NCI-H2081 treated with DMSO at 0.1 percent for 48 hours (cell line): ENCODE measurements at places on chromosomes 1 and 21.

DNA sequence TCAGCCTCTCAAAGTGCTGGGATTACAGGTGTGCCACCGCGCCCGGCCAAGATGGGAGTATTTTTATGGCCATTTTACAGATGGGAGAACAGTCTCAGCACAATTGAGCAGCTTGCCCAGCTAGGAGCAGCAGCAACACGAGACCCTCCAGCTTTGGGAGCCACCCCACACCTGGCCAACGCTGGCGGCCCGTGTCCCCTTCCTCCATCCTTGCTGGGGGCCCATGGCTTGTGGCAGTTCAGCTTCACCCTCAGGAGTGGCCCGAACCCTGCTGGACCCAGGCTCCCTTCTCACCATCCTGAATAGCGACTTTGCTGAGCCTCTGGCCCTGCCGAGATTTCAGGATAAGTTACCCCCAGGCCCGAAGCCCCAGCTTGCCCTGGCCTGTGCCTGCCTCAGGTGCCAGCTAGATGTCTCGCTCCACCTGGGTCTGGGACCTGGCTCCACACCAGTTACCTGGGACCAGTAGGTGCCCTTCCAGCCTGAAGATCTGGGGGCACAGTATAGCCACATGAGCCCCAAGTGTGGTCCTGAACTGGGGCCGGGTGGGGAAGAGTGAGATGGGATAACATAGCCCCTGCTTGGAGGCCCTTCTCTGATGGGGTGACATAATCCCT lies 19.2 kb downstream of the SLC66A1 start:
- DNase-seq = no peak

GRCh38 chr1:204848579-204848978 lies 22.1 kb upstream of the NFASC start:
- no peak for DNase-seq

- DNase-seq = no peak
These were observed 321.2 kb downstream of the PBX1 start for GRCh38 chr1:164880199-164880598.

DNA sequence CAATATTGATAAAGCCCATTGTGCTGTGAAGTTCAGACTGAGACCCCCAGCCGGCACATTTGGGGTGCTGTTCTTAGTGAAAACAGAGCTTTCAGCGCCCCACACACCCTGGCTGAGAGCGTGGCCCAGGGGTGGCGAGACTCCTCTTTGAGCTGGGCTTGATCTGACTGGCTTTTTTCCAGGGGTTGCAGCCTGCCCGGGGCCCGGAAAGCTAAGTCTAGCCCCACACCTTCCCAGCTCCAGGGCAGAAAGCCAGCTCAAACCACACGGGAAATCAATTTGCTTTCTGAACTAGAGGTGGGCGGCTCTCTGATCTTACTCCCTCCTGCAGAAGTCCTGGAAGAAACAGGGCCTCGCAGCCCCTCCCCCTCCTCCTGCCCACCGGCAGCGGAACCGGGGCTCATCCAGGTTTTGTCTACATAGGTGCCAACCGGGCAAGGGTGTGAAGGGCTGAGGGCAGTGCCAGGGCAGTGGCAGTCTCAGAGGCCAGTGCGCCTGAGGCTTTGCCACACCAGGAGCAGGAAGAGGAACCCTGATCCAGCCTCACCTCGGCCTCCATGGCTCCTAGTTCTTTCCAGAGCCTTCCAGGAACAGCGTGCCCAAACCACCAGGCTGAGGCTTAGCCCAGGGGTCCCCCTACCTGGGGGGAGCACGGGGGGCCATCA lies 155.3 kb downstream of the NPHP4 start:
- DNase-seq = no peak

DNA sequence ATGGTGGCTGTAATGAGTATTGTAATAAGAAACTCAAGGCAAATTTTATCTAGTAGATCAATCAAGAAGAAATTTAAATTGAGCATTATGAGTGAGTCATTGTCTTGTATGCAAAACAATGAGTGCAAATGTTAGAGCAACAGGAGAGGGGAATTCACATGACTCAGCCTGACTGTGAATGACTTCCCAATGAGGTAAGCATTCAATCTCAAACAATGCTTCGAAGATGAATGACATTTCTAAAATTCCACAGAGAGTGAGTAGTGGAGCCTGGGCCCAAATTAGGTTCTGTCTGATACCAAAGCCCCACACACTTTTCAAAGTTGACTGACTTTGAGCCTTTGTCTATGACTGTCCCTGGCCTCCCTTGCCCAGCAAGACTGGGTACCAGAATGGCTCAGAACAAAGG lies 738.0 kb downstream of the PTPRU start:
- DNase-seq = no peak

- DNase-seq = no peak
These were observed 27.0 kb upstream of the USH2A start for GRCh38 chr1:216450227-216450626.

GRCh38 chr1:38026592-38027200 lies 14.2 kb downstream of the UTP11 start:
- no peak for DNase-seq

GRCh38 chr21:36803051-36803645 lies 104.2 kb downstream of the SIM2 start:
- DNase-seq = no peak

GRCh38 chr1:46173361-46173856 lies 1.5 kb upstream of the TSPAN1 start:
- no peak for DNase-seq

DNA sequence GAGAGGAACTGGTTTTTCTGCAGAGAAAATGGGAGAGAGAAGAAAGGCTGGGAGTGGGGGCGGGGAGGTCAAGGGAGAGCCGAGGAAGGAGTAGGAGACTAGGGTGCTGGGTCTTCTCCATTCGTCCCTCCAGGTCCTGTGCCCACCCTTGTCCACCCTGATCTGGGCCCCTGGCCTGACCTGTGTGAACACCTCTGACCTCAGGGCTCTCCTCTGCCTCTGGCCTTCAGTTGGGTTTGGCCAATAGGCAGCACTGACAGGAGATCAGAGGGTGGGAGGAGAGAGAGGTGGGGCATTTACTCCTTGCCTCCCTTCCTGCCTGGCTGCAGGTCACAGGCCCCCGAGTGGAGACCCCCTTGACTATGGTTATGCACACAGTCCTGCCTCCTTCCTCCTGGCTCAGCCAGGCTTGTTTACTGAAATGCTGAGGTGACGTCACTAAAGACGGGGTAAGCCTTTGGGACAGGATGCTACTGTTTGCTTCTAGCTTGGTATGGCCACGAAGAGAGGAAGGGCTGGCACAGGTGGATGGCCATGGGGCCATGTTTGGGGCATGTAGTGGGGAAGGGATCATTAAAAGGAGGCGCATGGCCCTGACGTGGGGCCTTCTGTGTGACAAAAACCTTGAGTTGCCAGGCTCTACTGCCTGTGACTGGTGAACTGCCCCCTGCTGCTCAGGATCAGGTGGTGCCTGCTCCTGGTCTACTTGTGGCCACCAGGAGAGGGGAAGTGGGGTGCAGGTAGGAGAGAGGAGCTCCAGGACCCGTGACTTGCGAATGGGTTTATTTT lies 248.7 kb upstream of the CSF3R start:
- no peak for DNase-seq

- DNase-seq = no peak
These were observed 88.9 kb downstream of the SIK1 start for GRCh38 chr21:43337901-43338655.
